CD4-positive, CD25-positive, alpha-beta regulatory T cell (primary cell): ENCODE measurements at places on chromosomes 2 and 18. TPM values are rescaled to one million over a fixed set of nuclear protein-coding genes. Genes with fewer than 3 reads are reported as not detected.

DNA sequence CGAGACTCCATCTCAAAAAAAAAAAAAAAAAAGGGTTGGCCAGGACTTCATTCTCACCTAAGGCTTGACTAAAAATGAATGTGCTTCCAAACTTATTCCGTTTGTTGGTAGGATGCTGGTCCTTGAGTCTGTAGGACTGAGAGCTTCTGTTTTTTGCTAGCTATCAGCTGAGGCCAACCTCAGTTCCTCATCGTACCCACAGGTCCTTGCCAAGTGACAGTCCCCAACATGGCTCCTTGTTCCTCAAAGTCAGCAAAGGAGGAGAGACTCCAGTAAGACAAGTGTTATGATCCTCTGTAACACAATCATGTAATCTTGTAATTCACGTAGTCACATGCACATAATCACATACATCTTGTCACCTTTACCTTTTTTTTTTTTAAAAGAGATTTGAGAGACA is 37.0 kb downstream of the HAUS1 start:
- no peaks in the 10 kb centered on the region for H3K4me1 ChIP-seq
- no peaks in the 10 kb centered on the region for H3K36me3 ChIP-seq
- no peak for DNase-seq
- H3K27ac ChIP-seq = no peak overlapping the region

The PKDCC gene
- total RNA-seq = not detected

The LDAH gene
- total RNA-seq = 16.8 TPM

- no peak overlapping the region for H3K4me3 ChIP-seq
- no peak for DNase-seq
- H3K36me3 ChIP-seq = no peaks in the 10 kb centered on the region
- H3K4me1 ChIP-seq = no peaks in the 10 kb centered on the region
- no peaks in the 10 kb centered on the region for H3K27me3 ChIP-seq
Observed at GRCh38 chr2:79041032-79041448, 15.5 kb downstream of the REG3G start.

The IDH1 gene
- 8.8 TPM for total RNA-seq
